CD8-positive, alpha-beta memory T cell (primary cell): ENCODE measurements at places on chromosomes 16 and 17. TPM values are rescaled to one million over a fixed set of nuclear protein-coding genes. Genes with fewer than 3 reads are reported as not detected.

The LIMD2 gene
- 236 TPM for total RNA-seq

The CDT1 gene
- total RNA-seq: 97.6 TPM

GRCh38 chr16:60302261-60302660 lies 1568.1 kb upstream of the GOT2 start:
- no peak for DNase-seq

DNA sequence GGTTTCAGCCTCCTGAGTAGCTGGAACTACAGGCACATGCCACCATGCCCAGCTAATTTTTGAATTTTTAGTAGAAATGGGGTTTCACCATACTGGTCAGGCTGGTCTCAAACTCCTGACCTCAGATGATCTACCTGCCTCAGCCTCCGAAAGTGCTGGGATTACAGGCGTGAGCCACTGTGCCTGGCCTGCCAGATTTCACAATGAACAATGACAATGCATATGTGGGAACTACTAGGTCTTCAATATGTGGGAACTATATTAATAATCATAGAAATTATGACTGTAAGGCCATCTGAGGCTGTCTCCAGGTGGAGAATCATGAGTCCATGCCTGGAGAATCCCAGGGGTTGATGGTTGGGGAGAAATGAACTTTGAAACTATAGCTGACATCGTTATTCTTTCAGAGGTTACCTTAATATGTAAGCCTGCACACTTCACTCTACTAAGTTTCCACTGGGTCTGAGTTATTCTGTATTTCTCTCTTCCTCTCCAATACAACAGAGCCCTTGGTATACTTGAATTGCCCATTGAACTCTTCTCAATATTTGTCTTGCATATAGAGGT lies 7.2 kb upstream of the DRC7 start:
- DNase-seq: no peak

- DNase-seq: no peak
Measured at GRCh38 chr17:34366010-34366409, 3.0 kb upstream of the CCL1 start.

The TP53TG3B gene
- not detected for total RNA-seq
